ENCODE measurements at places on chromosomes 2 and 18.
A peak's percentile ranks its signal among the peaks of the same experiment; 100 is the strongest.

DNA sequence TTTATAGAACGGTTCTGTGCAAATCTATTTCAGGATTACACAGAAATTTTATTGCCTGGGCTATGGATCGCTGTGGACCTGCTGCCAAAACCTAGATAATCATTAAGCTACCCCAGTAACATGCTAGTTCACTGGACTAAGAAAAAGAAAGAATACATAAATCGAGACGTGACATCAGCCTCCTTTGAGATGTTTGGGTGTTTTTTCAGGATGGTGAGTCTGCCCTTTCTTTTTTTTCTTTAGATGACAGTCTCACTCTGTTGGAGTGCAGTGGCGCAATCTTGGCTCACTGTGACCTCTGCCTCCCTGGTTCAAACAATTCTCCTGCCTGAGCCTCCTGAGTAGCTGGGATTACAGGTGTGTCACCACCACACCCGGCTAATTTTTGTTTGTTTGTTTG is 52.0 kb downstream of the FHOD3 start:
- DNase-seq = peak; percentile 97

DNA sequence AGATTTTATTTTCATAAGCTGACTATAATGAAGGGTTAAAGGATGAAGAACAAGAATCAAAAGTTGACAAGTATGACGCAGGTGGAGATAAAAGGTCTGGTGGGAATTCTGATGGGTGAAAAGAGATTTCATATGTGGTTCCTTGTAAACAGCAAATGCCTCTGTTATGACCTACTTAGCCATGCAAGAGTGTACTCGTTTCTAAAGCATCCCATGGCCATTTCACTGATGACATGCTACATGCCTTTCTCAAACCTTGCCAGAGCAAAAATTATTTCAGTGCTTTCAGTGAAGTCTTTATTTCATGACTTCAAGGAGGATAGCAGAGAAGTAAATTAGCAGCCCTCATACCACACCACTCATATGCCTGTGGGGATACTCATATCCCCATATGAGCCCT is 71.7 kb downstream of the FEZ2 start:
- DNase-seq = no peak

GRCh38 chr2:230408244-230408842 is 7.7 kb upstream of the SP100 start:
- DNase-seq = peak; percentile 62

GRCh38 chr2:190340369-190340768 is 3.0 kb upstream of the INPP1 start:
- DNase-seq = peak; percentile 13

GRCh38 chr18:48599391-48599790 is 60.6 kb downstream of the CTIF start:
- DNase-seq = no peak

GRCh38 chr18:7946734-7947377 is 379.7 kb downstream of the PTPRM start:
- DNase-seq = peak; percentile 77

- DNase-seq = no peak
These were observed 176.6 kb downstream of the SH3RF3 start for GRCh38 chr2:109305490-109306167.

DNA sequence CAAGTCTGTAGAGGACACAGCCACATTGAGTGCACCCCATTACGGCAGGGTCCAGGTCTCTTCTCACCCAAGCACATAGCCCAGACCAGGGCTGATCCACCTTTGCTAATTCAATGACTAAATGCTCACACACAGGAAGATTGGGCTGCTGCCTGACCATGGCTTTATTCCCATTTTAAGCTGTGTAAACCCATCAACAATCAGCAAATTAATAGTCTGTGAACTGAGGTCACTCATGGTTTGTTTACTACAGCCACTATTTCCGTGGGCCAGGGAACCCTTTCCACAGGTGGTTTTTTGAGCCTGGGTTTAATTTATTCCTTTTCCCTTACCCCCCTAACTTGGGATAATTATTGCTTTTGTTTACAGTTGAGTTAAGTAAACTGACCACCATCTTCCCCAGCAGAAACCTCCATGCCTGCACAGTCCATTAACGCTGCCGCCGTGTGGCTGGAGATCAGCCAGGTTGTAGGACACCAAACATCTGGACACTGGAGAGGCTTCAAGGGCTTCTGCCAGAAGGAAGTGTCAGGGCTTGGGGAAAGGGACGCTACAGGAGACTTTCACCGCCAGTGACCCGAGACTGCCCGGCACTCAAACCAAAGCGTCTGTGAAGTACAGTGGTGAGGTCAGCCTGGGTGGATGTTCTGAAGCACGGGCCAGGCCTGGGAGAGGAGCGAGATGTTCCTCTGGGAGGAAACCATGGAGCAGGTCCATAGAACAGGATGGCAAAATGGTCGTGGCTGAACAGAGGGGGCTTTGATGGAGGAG is 282.9 kb downstream of the DYSF start:
- DNase-seq = no peak

- DNase-seq = peak; percentile 64
These were observed 147.1 kb upstream of the FHL2 start for GRCh38 chr2:105545730-105546627.

DNA sequence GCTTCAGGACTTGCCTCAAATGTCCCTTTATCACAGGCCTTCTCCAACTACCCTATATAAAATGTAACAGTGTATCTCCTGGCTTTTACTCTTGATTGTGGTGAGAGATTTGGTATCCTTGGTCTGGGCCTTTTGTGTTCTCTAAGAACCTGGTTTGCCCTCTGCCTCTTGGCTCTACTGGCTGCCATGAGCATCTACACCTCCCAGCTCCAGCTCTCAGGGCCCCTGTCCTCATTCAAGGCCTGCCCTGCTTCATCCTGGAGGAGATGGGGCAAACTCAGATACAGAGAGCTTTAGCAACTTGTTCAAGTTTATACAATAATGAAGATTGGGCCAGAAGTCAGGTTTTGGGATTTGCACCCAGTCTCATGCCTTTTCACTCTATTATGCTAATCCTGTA is 45.0 kb downstream of the QPCT start:
- DNase-seq = no peak

DNA sequence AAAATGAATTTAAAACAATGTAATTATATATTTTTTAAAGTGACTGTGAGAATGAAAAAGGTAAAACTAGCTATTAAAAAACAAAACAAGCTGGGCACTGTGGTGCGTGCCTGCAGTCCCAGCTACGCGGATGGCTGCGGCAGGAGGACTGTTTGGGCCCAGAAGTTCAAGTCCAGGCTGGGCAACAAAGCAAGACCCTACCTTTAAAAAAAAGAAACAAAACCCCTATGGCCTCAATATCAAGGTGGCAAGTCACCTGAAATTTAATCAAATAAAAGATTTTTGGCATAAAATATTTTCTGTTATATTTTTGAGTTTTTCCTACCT is 46.9 kb upstream of the STRN start:
- no peak for DNase-seq

DNA sequence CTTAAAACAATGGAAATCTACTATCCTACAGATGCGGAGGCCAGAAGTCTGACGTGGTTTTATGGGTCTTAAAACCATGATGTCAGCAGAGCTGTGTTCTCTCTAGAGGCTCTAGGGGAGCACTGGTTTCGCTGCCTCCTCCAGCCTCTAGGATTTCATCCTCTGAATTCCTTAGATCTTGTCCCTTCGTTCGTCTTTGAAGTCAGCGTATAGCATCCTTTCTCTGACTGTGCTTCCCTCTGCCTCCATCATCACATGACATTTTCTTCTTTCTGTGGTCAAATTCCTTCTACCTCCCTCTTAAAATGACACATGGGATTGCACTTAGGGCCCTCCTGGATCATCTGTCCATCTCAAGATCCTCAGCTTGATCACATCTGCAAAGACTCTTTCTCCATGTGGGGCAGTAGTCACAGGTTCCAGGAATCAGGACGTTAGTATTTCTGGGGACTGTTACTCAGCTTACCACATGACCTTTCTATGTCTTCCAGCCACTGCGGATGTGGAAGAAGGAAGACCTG is 22.7 kb upstream of the NCK2 start:
- DNase-seq = no peak

DNA sequence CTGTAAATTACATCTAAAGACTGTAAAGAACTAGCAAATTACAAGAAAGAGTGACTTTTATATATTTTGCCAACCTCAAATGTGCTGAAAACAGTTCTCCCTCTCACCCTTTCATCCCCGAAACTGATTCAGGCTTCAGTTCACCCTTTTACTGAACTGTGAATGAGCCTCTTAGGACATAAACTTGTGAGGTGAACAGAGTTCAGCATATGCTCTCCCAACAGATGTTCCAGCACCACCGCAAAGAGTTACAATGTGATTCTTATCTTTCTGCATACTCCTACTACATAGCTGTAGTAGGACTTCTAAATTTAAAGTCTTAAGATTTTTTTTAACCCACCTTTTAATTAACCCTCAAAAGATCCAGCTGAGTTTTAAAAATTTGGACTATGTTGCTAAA is 1.2 kb upstream of the ZCCHC2 start:
- peak; percentile 9 for DNase-seq

- DNase-seq = peak; percentile 11
These were observed 187.5 kb downstream of the TWIST2 start for GRCh38 chr2:239035361-239035814.

- DNase-seq = no peak
These were observed 74.9 kb upstream of the APCDD1 start for GRCh38 chr18:10379522-10379921.

- peak; percentile 65 for DNase-seq
These were observed 175.7 kb downstream of the TGIF1 start for GRCh38 chr18:3625742-3626091.

GRCh38 chr18:42363446-42364441 is 408.7 kb downstream of the PIK3C3 start:
- peak; percentile 4 for DNase-seq

- DNase-seq = no peak
These were observed 484.8 kb upstream of the NETO1 start for GRCh38 chr18:73352546-73352945.

DNA sequence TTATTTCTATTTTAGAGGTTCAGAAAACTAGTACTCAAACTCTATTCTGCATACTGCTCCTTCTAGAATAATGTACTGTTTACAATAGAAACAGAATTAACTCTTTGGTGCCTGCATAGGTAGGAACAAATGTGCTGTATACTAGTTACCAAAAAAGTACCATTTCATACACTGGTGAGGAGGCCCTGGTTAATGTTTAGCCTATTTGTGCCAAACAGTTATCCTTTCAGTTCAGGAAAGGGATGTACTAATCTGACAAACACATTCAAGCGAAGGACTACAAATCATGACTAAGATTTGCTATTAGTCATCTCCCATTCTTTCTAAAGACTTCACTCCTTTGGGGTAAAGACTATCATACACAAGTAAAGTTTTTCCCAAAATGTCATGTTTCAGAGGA is 47.4 kb downstream of the EXOC6B start:
- DNase-seq = peak; percentile 88

DNA sequence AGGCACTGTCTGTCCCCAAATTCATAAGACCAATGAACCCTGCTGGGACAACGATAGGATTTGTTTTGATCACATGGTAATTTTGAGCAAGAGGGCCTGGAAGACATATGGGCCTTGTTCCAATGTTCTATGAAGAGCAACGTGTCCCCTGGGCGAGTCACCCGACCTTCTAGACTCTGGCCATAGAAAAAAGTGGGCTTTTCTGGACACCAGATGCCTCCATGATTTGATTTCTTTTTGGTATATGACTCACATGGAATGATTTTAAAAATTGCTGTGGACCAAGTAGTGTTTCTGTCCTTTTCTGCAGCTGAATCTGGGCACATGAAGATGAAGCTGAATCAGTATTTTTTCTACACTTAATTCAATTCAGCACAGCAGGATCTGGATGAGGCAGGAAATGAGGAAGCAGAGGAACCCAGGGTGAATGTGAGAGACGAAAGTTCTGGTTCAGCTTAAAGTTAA is 104.9 kb downstream of the CDC42EP3 start:
- no peak for DNase-seq

DNA sequence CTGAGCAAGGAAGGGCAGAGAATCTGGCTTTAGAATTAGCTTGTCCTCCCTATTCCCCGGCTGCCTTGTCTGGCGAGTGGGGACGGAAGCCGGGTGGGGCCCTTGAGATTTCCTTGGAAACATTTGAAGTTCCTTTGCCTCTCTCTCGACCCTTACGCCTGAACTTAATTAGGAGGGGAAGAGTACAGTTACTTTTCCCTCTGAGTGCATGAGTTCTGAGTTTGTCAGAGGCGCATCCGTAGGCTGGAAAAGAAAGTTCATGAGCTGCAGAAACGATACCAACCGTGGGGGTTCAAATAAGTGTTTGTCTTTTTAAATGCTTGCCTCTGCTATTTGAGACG is 468 bp downstream of the PIKFYVE start:
- no peak for DNase-seq

DNA sequence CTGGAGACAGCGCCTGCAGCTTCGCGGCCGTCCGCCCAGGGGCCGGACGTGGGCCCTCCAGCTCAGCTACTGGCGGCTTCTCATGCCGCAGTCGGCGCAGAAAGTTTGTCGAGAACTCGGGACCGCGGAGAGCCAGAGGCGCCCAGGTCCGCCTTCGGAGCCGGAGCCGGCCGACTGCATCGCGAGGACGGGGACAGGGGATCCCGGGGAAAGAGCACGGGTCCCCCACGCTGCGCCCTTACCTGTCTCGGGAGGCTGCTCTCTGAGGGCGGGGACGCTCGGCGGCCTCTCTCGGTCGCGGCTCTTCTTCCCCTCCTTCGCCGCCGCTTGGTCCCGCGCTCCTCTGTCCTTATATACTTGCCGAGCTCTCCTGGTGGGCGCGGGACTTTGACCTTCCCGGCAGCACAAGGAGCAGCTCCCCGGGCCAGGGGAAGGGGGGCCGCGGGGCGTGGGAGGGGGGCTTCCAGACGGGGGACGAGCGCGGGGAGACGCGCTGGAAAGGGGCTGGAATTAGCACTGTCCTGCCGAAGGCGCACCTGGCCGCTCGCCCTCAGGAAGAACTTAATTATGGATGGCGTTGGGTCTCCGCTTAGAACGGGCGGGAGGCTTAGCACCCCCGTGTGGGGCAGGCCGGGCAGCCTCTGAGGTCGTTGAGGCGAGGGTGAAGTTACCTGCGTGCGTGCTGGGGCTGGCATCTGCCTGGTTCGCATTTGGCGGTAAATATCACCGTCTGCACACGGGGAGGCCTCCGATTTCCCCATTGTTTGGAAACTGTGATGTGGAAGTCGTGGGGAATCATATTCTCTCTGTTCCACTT is at the start of gene POMC:
TSS of gene POMC (minus strand) at position 325 of the 817 bp plus-strand sequence. CDS start 3,808 bp downstream, outside the sequence.
- peak; percentile 26 for DNase-seq

DNA sequence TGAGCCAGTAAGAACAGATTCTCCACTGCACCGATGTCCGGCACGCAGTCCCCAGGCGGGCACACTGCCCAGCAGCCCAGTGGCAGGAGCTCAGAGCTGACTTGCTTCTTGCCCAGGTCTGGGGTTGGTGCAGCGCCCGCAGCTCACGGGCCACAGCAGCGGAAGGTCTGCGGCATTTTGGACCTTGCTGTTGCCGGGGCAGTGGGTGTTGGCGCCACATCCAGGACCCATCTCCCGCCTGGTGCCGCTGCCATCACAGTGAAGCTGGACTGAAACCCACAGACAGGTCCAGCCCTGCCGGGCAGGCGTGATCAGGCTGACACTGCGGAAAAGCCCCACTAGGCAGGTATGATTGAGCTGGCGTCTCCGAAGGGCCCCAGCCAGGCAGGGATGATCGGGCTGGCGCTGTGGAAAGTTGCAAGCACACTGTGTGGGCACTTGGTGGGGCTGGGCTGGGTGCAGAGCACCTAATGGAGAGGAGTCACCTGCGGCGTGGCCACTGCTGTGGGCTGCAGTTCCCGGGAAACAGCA is 75.5 kb downstream of the SLC66A2 start:
- no peak for DNase-seq

- peak; percentile 70 for DNase-seq
These were observed 20.8 kb upstream of the MLPH start for GRCh38 chr2:237466211-237466610.

- no peak for DNase-seq
These were observed 401.6 kb downstream of the SLC4A3 start for GRCh38 chr2:220029013-220029412.

Data from kidney tubule cell (primary cell).